ENCODE measurements at places on chromosomes 4 and X. TPM values are rescaled to one million over a fixed set of nuclear protein-coding genes. Genes with fewer than 3 reads are reported as not detected.

DNA sequence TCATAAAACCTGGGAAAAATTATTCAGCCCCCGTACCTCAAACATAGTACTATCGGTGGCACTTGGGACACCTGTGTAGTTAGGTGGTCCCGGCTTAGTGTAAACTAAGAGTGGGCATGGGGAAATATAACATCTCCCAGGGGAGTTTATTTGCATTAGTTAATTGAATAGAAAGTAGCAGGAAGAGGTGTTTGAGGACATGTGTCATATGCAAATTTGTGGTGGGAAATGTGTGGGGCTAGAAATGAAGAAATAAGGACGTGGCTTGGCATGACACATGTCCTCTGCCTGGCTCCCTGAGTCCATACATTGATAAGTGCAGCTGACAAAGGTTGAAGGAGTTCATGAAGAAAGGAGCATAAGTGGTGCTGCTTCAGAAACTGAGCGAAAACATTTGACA is 483.6 kb downstream of the SH2D1A start:
- DNase-seq, result no peak

The ESX1 gene
- polyA plus RNA-seq, result not detected

- peak; percentile 56 for DNase-seq
Measured at GRCh38 chr4:60201052-60201673, 999.0 kb upstream of the ADGRL3 start.

DNA sequence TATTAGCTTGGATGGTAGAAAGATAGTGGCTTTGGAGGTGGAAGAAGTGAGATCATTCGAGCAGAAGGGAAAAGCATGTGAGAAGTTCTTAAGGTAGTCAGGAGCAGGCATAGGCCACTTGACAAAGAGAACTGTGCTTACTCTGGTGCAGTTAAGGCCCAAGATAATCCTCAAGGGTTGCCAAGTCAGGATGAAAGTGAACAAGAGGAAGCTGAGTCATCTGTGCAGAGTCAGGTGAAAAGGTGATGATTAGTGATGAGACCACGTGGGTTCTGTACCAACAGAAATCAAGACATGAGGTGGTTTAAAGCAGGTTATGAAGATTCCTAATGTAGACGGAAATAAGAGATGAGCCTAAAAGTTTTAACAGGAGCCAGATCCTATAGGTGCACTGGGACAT is 369.8 kb downstream of the DTHD1 start:
- no peak for DNase-seq

- peak; percentile 23 for DNase-seq
Measured at GRCh38 chrX:140141444-140142029, 176.2 kb upstream of the CXorf66 start.

- no peak for DNase-seq
Measured at GRCh38 chr4:52840531-52841370, 21.4 kb upstream of the RASL11B start.
